DMS79 (cell line): ENCODE measurements at places on chromosomes 5 and 9.

DNA sequence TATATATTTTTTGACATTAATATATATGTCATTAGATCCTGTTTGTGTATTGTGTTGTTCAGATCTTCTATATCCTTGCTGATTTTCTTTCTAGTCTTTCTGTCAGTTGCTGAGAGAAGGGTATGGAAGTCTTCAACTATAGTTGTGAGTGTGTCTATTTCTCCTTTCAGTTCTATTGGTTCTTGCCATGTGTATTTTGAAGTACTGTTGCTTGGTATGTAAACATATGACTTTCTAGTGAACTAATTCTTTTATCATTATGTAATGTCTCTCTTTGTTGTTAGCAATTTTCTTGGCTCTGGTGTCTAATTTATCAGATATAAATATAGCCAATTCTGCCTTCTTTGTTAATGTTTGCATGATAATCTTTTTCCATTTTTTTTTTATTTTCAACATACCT is 84.3 kb upstream of the CAST start:
- DNase-seq = no peak

DNA sequence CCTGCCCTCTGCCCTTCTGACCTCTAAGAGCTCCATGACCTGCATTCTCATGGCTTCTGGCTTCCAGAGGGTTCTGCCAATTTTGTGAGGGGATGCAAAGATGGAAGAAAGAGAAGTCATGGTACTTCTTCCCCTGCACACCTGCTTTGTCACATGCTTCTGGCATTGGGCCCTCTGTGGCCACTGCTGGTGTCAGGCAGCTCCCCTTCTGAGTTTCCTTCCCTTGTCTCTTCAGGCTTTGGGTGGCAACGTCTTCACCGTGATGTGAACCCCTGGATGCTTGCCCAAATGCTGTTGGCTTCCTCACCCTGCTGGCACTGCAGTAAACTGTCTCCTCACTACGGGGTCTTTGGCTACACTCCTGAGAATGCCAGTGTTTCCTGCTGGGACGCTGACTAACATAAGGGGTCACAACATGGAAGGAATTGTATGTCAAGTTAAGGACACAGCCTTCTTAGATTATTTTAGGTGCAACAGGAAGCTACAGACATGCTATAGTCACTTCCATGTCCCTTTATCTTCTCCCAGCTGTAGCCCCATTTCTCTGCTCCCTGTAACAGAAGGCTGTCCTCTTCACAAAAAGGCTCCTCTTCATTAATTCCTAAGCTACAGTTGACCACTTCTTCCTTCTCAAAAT is 8.9 kb upstream of the CLINT1 start:
- no peak for DNase-seq

GRCh38 chr5:141846031-141846430 is 32.2 kb downstream of the PCDH1 start:
- no peak for DNase-seq

DNA sequence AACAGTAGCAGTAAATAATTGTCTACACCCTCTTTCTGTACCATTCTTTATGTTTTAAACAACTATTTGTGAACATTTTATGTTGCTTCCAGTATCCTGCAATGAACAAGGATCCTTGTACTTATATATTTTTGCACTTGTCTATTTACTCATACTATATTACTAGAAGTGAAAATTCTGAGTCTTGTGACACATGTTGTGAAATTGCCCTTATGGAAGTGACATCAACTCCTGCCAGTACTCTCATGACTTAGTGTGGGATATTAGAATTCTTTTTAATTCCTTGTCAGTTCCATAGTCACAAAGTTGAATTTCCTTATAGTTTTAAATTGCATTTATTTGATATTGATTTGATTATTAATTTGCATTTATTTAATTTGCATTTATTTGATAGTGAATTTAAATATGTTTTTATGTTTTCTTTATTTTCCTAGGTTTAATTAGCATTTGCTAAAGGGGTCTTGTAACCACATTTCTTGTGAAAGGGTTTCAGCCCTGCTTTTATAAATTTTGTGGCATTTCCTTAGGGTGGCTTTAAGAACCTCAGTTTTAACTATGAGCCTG is 27.7 kb downstream of the PARP8 start:
- DNase-seq = no peak

- DNase-seq = peak; percentile 36
Measured at GRCh38 chr5:139636207-139636792, 11.8 kb upstream of the CXXC5 start.

GRCh38 chr5:18686253-18686652 is 1052.0 kb downstream of the TAF11L14 start:
- no peak for DNase-seq
